Activated T-cell treated with anti-CD3 and anti-CD28 coated beads, Interleukin-2, amount 50 U/mL, for 72 hours (primary cell): ENCODE measurements at places on chromosomes 4 and X.

GRCh38 chr4:162056990-162057389 lies 106.8 kb downstream of the FSTL5 start:
- DNase-seq: no peak

DNA sequence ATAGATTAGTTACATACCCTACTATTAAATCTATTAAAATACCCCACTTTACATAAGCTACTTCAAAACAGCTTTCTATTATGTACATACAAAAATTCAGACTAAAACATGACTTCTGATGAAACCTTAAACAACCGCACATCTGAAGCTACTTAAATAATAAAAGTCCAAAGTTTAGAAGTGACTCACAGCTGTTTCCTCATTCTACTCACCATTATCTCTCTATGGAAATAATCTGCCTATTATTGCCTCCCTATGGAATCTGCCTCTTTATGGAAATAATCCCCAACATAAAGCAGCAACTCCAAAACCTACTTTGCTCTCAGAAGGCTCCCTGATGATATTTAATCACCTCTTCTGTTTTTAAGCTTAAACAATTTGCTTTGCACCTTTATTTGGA lies 15.7 kb upstream of the BANK1 start:
- DNase-seq: no peak

DNA sequence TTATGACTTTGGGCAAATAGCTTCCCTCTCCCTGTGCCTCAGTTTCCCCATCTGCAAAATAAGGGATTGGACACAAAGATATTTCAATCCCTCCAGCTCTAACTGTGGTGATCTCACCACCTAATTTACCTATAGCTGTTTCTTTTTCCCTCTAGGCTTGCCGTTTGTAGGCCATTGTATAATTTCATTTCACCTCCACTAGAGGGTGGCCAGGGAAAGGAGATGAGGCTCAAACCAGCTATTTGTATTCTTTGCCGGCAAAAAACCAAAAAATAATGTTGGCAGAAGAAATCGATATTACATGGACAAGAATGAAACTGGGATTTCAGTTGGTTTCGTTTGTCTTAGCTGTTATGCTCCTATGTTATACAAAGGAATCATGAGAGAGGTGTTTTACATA lies 36.1 kb upstream of the DOCK11 start:
- peak; percentile 5 for DNase-seq

- no peak for DNase-seq
Observed at GRCh38 chr4:142411993-142412392, 434.1 kb downstream of the INPP4B start.

- peak; percentile 36 for DNase-seq
Observed at GRCh38 chr4:121462660-121463261, 81.9 kb upstream of the QRFPR start.

- DNase-seq: no peak
Observed at GRCh38 chrX:124194199-124194598, 138.3 kb upstream of the TEX13D start.

DNA sequence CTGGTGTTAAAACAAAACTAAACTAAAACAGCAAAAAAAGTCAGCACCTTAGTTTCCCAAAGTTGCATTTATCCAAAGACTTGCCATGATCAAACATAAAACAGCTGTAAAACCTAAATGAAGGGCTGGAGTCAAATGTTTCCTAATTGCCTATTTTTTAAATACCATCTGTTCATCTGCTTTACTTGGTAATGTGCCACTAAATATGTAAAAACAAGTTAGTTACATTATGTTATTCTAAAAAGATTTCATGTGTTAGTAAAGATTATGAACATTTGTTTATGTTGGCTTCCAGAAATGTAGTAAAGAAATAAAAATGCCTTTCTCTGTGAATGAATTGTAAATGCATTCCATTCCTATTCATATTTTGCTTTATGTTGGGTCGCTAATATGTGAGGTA lies 977.8 kb downstream of the FSTL5 start:
- DNase-seq: no peak

DNA sequence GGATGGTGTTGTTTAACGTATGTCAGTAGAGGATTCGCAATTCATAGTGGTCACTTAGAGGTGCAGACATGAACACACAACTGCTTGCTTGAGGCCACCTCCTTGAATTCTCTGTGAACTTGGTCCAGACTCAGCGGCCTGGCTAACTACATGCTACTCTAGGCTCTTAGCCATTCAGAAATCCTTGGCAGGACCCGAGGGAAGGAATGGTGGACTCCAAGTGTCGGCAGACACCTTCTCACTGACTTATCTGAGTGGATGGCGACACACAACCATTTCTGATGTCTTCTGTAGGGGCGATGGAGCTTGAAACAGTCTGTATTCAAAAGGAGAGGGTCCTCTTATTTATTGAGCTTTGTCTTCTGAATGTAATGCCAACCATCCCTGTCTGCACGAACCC lies 24.4 kb downstream of the ADGRL3 start:
- DNase-seq: no peak

GRCh38 chrX:24424948-24425347 lies 40.1 kb upstream of the PDK3 start:
- DNase-seq: no peak

DNA sequence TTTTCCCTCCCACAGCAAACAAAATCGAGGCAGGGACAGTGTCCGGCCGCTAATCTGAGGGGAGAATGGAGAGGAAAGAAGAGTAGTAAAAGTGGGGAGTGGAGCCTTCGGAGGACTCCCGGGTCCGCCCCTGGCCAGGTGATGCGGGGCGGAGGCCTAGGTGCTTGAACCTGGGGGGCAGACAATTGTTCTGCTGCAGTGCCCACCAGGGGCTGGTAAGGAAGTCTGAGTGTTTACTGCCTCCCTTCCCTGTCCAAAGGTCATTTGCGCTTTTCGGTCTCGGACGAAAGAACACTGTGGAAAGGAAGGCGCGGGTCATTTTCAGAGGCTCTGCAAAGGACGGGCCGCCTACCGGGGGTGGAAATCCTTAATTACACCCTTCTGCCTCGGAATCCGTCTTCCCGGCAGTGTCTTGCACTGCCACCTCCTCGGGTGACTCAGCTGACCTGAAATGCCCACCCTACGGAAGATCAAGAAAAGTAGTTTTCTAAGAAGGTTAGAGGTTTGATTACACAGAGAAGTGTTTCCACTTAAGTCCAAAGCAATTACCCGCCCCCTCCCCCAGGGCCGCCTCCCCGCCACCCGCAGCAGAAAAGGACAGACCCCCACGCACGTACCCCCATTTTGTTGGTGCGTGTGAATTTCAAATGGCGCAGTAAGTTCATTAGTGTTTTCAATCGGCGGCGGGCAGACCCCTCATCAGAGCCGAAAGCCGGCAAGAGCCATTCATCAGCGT lies 99.9 kb upstream of the TENM3 start:
- DNase-seq: no peak

- peak; percentile 61 for DNase-seq
Observed at GRCh38 chr4:104966349-104967033, 180.2 kb upstream of the TET2 start.

- no peak for DNase-seq
Observed at GRCh38 chr4:165748321-165748720, 124.7 kb upstream of the TLL1 start.

DNA sequence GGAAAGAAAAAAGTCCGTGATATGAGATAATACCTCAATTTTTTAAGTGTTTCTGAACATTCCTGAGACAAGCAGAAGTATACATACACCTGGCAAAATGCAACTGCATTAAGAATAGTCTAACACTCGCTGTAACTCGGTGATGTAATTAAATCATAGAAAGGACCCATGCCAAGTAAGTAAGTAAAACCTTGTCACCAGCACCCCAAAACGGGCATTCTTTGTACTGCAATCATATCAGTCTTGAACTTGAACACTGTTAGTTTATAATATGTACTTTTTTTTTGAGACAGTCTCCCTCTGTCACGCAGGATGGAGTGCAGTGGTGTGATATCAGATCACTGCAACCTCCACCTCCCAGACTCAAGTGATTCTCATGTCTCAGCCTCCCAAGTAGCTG lies 47.4 kb downstream of the SMIM14 start:
- no peak for DNase-seq

GRCh38 chrX:13515211-13515930 lies 54.0 kb upstream of the EGFL6 start:
- no peak for DNase-seq

DNA sequence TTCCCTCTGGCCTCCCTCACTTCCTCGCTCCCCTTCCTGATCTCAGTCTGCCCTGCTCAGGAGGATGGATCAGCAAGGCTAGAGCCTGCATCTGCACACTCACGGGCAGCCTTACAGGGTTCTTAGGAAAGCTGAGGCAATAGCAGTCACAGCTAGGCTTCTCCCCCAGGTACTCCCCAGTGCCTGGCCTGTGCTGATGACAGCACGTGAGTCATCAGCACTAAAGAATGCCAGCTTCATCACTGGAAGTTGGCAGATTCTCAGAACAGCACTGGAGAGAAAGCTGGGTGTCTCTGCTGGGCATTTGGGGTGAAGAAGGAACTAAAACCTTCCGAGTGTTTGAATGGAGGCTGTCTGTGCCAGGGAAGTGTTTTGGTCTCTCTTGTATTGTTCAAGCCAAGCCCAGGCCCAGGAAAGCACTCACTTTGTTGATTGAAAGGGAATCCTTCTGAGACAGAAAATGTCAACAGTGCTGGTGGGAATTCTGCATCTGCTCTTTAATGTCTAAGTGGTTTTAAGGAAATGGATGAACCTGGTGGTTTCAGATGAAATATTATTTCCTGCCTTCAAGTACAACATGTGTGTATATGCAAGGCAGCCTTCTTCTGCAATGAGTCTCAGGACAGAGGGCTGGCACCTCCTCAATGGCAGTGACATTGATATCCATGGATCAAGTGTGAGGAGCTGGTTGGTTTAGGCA lies 73.0 kb upstream of the SCOC start:
- peak; percentile 28 for DNase-seq

DNA sequence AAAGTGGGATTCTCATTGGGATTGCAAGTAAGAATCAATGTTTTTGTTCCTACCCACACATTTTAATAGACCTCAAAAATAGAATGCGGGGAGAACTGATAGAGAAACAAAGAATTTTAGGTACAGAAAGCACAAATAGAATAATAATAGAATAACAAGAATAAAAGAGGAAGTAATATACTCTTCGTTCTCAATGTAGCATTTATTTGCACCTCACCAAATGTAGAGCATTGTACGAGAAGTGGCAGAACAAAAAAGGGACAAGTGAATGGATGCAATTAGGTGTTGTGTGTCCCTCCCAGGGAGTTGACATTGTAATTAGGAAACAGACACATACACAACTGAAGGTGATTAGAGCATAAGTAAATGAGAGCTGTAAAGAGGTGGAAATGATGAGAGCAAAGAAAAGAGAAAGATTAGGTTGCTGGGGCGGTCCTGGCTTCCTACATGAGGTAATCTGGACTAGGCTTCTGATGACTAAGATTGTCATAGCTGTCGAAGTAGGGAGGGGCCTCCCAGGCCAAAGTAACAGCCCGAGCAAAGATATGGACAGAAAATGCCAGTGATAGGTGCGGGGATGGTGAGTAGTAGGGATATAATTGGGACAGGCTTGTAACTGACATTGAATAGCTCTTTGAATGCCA lies 10.4 kb downstream of the RAB9A start:
- DNase-seq: no peak

DNA sequence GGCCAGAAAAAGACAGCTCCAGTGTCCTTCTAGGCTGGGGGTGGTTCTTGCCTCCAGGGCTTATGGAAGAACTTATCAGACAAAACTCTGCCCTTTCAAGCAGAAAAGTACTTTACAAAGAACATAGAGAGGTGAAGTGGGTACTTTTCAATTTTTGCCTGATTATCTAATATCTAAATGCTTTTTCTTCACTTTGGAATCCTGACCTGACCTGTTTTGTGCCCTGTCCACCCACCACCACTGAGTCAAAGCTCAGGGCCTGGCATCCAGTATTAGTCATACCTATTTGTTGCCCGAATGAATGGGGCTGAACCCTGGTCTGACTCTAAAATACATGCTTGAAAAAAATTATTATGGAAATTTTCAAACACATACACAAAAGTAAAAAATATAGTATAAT lies 37.2 kb downstream of the RTL9 start:
- DNase-seq: no peak

DNA sequence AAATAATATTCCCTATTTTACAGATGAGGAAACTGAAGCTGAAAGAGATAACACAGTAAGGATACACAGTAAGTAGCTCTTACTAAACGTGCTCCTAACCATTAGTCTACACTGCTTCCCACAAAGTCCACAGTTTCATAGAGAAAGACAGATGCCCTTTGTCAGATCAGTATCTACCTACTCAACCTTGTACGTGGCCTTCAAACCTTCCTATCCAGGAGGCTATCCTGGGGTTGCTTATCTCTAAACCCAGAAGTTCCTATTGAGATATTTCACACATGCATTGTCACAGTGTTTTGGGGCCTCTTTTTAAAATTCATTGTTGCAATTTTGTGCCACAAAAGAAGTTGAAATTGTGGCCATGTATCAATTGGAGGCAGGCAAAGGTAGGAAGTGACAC lies 208.0 kb downstream of the ENOX2 start:
- no peak for DNase-seq

- DNase-seq: no peak
Observed at GRCh38 chr4:94577136-94577535, 125.4 kb downstream of the PDLIM5 start.

DNA sequence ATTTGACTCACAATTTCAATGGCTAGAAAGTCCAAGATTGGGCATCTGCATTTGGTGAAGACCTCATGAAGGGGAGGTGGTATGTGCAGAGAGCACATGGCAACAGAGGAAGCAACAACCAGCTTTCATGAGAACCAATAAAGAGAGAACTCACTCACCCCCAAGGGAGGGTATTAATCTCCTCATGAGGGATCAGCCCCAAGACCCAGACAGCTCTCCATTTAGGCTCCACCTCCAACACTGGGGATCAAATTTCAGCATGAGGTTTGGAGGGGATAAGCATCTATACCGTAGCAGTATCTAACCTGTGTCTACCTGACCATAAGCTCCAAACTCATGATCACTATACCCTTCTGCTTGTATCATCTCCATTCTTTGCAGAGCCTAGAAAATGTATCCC lies 9.3 kb upstream of the TBC1D19 start:
- no peak for DNase-seq

DNA sequence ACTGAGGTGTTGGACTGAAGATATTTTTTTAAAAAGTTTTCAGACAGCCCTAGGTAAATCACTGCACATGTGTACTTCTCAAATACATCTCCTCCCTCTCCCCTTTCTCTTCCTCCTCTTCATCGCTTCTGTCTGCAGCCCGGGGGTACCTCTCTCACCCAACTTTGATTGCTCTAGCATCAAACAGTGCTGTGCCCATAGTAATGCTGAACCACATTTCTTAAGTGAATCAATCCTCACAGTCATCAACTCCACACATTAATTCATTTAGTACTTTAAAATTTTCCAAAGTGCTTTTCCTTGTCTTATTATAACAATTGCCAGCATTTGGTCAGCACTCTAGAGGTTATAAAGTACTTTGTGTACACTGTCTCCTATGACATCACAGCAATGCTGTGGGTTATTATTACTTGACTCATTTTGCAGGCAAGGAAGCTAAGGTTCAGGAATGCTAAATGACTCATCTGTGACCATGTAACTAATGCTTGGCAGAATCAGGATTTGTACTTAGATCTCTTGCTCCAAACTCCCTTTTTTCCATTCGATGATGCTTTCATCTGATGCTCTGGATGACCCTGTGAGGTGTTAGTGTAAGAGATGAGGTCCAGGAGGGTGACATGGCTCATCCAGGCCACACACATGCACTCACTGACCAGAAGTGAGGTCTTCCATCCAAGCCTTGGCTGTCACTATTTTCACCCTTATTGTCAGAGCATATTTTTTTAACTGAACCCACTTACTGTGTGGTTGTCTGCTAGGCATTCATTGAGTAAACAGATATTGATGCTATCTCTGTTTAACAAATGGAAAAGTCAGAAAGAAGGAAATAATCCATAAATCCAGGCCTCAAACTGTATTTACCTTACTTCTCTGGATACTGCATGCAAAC lies 58.8 kb downstream of the RHOH start:
- DNase-seq: no peak

GRCh38 chr4:2791518-2792395 lies 1.1 kb upstream of the SH3BP2 start:
- DNase-seq: no peak
